ENCODE measurements at places on chromosomes 13 and 19.

- no peak for DNase-seq
Measured at GRCh38 chr13:34338102-34338501, 520.2 kb downstream of the RFC3 start.

DNA sequence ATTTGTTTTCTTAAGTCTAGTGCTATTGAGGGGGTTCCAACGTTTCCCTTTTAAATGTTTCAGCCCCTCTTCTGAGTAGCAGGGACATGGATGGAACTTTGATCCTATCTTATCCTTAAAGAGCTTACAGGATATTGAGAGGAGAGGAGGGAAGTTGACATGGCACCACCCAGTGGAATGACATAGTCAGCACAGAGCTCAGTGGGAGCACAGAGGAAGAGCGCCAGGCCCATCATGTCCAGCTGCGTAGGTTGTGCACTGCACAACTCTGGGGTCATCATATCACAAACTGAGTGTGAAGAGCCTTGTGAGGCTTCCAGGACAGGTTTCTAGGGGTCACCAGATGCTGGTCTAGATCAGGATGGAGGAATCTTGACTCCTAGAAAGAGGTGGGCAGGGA is 4.6 kb upstream of the CDC42EP5 start:
- DNase-seq: no peak

- DNase-seq: no peak
Measured at GRCh38 chr13:19345916-19346422, 164.3 kb upstream of the TUBA3C start.

GRCh38 chr19:7068599-7068998 is 904 bp upstream of the ZNF557 start:
- no peak for DNase-seq

GRCh38 chr19:3398114-3398899 is 31.9 kb downstream of the NFIC start:
- no peak for DNase-seq

DNA sequence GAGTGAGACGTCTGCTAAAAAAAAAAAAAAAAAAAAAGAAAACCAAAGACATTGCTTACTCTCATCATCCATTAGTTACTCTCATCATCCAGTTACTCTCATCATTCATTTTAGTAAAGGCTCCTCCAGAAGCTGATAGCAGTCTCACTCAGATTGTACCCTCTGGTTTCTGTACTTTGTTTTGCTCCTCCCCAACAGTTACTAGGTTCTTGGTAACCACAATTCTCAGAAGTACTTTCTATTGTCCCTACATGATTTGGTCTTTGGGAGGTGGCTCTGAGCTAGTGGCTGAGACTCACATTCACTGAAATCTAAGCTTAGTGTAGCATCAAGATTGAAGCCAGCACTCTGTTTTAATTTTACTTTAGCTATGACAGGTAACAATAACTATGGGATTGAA is 14.3 kb downstream of the ERICH4 start:
- DNase-seq: no peak

DNA sequence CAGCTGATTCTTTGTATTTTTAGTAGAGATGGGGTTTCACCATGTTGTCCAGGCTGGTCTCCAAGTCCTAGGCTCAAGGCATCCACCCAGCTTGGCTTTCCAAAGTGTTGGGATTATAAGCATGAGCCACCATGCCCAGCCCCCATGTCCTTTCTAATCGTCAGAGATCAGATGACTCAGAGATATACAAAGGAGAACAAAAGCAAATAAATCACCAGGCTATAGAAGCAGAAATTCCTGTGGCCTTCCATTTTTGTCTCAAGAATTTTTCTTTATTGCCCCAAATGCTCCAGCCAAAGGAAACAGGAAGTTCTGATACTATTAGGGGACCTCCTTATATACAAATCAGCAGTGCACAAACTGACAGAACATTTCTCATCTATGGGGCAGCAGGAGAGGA is 207.8 kb downstream of the RFC3 start:
- DNase-seq: no peak

DNA sequence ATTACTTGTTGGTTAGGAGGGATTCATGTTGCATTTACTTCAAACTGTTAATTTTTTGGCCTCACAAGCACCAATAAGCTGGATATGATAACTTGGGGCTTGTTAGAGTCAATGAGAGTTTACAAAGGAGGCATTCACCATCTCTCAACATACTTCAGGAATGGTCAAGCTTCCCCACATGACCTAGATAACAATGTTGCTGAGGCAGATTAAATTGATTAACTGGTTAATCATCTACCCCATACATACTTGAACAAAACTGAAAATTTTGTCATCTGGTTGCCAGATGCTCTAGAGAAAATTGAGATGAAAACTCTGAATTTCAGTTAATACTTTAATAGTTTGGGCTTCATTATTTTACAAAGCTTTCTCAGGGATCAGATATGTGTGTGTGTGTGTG is 43.0 kb upstream of the UBL3 start:
- DNase-seq: no peak

DNA sequence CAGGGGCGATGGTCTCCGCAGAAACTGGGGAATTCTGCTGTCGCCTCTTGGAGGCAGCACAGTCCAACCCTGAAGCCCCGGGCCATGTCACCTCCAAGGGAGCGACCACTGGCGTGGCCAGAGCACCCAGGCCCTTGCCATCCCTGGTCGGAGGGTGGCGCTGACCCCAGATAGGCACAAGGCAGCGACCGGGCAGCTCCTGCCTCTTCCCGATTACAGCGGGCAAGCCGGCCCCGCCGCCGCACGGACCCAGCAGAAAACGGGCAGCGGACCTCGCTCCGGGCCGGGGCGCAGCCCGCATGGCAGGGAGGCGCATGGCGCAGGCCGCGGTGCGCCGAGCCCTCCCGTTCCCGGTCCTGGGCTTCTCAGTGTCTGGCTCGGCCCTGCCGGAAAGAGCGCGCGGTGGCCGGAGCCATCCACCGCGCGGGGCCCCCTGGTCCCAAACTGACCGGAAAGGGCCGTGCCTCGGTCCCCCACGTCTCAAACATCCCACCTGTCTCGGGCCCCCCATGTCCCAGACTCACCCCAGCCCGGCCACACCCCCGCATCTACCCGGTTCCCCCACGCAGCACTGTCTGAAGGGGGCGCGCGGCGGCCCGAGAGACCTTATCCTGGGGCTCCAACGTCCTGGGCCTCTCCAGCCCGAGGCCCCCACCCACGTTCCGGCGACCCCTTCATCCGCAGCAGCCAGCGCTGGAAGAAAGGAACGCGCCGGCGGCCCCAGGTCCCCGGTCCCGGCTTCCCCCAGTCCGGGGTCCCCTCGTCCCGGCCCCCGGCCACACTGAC is 727 bp downstream of the CERS1 start:
- no peak for DNase-seq

GRCh38 chr19:7636317-7636690 is 606 bp upstream of the STXBP2 start:
- no peak for DNase-seq

DNA sequence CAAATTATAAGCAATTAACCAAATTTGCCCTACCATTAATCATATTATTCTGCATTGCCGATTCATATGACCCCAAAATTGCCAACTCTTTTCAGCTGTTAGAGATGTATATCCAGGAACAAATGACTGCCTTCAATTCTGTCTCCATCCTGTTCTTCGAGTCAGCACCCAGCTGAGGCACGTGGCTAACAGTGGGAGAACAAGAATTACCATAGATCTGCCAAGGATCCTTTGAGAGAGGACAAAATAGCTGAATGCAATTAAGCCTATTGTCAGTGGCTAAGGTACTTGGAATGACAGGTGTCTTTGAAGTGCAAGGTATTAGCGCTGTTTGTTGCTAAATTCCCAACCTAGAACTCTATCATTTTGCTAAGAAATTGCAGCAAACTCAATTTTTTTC is 426.1 kb downstream of the TSHZ3 start:
- no peak for DNase-seq

GRCh38 chr13:75263741-75264407 is 218.1 kb downstream of the TBC1D4 start:
- no peak for DNase-seq

- no peak for DNase-seq
Measured at GRCh38 chr19:14768001-14768400, 10.4 kb downstream of the ADGRE2 start.

DNA sequence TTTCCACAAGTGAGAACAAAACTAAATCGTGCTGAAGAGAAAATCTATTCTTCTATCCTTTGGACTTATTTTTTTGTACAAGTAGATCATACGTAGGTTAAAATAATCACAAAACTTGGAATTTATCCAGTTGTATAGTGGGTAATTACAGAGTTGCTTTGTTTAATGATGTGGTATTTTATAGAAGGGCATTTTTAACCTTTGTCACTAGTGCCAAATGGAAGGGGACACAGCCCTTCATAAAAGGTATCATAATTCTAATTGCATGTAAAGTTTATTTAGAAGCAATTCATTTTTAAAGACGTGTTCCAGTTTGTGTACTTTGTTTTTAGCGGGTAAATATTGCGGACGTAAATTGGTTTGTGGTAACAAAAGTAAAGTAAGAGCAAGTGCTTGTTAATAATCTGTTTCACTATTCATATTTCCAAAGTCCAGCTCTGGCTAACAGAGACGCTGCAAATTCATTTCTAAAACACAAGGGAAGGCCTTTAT is 99.5 kb downstream of the ERCC5 start:
- DNase-seq: no peak

GRCh38 chr13:96279904-96280303 is 190.0 kb downstream of the HS6ST3 start:
- DNase-seq: no peak

DNA sequence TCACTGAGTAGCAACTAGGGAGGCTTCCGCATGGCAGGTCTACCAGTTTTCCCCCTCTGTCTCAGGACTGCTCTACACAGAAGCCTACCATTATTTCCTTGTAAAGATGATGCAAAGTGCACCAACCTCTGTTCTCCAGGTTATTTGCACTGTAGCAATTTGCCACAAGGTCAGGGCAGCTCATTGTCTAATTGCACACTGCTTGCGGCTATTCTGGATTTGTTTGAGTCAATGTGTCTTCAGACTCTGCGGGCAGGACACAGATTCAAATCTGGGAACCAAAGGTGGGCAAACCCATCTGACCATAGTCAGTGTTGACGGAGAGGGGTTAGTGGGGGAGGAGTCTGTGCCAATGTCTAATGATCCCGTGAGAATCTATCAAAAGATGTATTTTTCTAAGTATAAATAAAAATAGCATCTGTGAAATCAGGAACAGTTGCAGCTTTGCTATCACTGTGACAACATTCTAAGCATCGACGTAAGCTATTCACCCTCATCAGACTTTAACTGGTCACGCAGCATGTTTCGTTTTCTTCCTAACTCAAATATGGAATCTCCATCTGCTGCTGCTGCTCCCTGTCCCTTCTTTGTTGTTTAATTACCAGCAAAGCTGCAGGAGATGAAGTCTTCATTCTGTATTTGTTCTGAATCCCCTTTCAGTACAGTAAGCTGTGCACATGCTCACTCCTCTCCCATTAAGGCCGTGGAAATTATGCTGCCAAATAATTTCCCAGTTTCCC is 26.4 kb downstream of the CYSLTR2 start:
- no peak for DNase-seq

DNA sequence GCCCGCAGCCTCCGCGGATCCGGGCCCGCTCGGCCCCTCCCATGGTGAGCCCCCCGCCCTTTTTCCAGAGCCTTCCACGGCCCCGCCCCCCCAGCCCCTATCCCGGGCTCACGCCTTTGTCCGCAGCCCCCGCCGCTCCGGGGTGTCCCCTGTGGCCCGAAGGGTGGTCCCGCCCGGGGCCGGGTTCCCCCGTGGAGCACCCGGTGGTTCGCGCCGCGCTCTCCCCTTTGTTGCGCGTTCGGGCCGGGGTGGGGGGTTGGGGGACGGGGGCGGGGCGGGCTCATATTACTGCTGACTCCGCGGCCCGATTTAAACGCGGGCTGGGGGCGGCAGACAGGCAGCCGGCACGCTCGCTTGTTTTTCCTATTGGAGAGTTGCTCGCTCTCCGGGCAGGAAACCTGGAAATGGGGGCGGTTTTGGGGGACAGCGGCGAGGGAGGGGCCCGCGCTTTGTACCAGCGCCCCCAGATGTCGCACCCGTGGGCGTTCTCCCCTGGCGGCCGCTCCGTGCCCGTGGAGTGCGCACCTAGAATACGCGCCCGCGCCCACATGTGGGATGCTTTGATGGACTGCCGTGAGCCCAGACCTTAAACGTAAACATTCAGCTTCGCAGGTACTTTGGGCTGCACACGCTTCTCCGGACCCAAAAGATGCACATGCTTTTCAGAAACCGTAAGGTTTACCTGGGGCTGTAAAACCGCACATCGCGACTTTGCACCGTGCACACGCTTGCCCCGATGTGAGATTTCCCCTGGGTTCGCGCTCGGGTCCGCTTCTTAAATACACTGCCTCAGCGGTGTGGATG is 699 bp downstream of the PTOV1 start:
- no peak for DNase-seq

DNA sequence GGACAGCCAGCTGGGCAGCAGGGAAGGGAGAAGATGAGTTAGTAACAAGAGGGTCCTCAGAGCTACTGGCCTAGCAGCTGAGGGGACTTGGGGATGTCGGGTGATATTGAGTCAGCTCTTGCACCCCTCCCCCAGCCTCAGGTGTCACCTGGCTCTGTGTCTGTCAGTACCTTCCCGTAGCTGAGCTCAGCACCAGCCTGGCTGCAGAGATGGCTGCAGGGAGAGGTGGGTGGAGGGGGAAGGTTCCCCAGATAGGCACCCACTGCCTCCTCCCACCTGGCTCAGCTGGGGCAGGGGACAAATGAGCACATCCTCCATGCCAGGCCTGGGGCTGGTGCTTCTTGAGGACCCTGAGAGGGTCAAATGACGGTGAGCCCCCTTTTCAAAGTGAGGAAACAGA is 6.8 kb upstream of the KPTN start:
- DNase-seq: no peak

GRCh38 chr13:31274390-31274789 is 74.6 kb downstream of the B3GLCT start:
- no peak for DNase-seq

GRCh38 chr13:36006894-36007675 is 124.1 kb downstream of the DCLK1 start:
- DNase-seq: no peak

- DNase-seq: no peak
Measured at GRCh38 chr19:50720181-50720920, 749 bp upstream of the SHANK1 start.

DNA sequence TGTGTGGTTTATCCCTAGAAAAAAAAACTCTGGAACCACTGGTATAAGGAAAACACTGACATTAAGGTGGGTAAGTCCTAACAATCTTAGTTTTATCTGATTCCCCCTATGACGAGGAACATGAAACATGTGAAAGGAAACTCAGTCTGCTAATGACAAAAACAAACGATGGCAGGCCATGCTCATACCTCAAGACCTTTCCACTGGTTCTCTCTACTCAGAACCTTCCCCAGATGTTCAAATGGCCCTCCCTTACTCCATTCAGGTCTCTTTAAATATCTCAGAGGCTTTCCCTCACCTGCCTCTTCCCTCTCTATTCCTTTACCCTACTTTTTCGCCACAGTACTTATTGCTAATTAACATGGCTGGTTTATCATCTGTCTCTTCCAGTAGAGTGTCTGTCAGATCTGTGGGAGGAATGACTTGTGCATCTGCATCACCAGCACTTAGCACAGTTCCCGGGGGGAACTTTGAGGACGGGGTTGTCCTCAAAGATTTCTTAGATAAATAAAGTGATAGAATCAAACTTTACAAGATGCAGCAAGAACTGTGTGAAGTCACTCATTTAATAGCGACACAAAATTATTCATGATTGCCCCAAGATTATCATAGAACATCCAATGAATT is 1.5 kb downstream of the TUBGCP3 start:
- DNase-seq: no peak
